H9 (cell line): ENCODE measurements at places on chromosomes 11 and 22.

- no peak for DNase-seq
Observed at GRCh38 chr11:20089367-20089766, 70.9 kb downstream of the DBX1 start.

DNA sequence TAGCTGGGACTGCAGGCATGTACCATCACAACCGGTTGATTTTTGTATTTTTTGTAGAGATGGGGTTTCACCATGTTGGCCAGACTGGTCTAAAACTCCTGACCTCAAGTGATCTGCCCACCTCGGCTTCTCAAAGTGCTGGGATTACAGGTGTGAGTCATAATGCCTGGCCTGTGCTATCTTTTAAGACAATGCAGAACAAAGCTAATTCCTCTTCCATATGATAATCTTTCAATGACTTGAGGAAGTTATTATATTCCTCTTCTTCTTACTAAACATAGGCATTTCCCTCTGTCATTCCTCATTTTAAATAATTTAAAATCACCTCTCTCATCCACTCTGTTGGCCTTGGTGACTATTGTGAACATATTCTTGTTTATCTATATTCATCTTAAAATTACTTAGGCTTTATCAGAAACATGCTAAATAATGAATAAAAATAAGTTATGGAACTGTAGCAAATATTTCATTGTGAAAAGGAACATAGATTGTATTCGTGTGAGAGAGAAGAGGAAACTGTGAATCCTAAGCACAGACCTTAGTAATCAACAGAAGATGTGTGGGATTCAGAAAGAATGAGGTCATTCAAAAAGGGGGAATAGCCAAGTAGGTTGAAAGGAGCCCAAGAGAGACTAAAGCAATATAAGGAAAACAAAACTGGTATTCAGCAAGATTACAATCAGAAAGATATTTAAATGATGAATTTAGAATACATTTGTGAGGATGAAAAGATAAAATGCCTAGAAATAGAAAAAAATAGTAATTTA, 269.4 kb downstream of the TTC28 start:
- DNase-seq, result no peak

- DNase-seq, result peak; percentile 51
Observed at GRCh38 chr11:67352546-67353316, 615 bp downstream of the POLD4 start.

DNA sequence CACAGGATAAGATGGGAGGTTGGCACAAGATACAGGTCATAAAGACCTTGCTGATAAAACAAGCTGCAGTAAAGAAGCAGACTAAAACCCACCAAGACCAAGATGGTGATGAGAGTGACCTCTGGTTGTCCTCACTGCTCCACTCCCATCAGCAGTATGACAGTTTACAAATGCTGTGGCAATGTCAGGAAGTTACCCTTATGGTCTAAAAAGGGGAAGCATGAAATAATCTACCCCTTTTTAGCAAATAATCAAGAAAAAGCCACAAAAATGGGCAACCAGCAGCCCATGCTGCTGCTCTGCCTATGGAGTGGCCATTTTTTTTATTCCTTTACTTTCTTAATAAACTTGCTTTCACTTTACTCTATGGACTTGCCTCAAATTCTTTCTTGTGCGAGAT, 8.7 kb upstream of the PIWIL4 start:
- DNase-seq, result no peak
